ENCODE measurements at places on chromosomes 7 and 10. TPM values are rescaled to one million over a fixed set of nuclear protein-coding genes. Genes with fewer than 3 reads are reported as not detected.

The LRRC4 gene
- 0.77 TPM for total RNA-seq

The HABP2 gene
- total RNA-seq = 0.28 TPM

The CALML5 gene
- total RNA-seq = not detected

GRCh38 chr7:84640637-84641036 lies 446.0 kb upstream of the SEMA3A start:
- no peak overlapping the region for H3K4me3 ChIP-seq
- no peak for DNase-seq
- no peaks in the 10 kb centered on the region for H3K4me1 ChIP-seq

DNA sequence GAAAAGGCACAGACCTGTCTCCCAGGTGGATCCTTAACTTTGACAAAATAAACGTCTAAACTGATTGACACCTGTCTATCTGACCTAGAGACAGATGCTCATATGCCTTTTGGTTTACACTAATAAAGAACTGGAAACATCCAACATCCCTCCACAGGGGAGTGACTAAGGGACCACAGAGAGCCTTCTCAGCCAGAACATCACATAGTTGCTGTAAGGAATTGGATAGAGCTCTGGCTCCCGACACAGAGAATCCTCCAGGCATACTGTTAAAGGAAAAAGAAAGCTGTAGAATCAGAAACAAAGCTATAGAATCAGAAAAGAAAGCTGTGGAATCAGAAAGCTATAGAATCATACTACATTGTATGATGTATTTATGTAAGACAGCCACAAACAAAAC lies 258.8 kb downstream of the STK31 start:
- DNase-seq = no peak
- H3K36me3 ChIP-seq = no peaks in the 10 kb centered on the region
- no peaks in the 10 kb centered on the region for H3K4me1 ChIP-seq
- no peak overlapping the region for H3K4me3 ChIP-seq
- H3K27me3 ChIP-seq = no peaks in the 10 kb centered on the region

GRCh38 chr10:44300666-44301649 lies 83.9 kb downstream of the CXCL12 start:
- H3K4me3 ChIP-seq = no peak overlapping the region
- no peak for DNase-seq
- H3K36me3 ChIP-seq = no peaks in the 10 kb centered on the region
- H3K27ac ChIP-seq = no peak overlapping the region

GRCh38 chr7:87199700-87200450 lies 19.7 kb downstream of the TMEM243 start:
- H3K4me1 ChIP-seq = peaks cover 14% of the 10 kb centered on the region
- DNase-seq = no peak
- H3K4me3 ChIP-seq = no peak overlapping the region
- H3K36me3 ChIP-seq = peaks cover 6% of the 10 kb centered on the region

DNA sequence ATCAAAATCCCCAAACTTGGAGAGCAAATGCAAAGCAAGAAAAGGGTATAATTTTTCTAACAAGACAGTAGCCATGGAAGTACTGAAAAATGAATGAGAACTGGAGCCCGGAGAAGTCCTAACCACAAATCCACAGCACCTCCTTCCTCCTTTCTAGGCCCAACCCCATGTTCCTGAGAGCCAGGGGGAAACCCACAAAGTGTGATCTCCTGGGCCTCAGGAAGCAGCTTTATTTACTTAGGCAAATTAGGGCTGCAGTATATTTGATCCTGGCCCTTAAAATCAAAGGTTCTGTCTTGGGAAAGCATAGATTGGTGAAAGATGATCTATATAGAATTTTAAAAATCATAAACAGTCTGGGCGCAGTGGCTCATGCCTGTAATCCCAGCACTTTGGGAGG lies 103.0 kb downstream of the DOCK4 start:
- DNase-seq = no peak
- H3K27me3 ChIP-seq = no peaks in the 10 kb centered on the region
- H3K4me3 ChIP-seq = no peak overlapping the region
- no peaks in the 10 kb centered on the region for H3K4me1 ChIP-seq

Data from T-cell (primary cell).